ENCODE measurements at places on chromosomes 11 and 22.

GRCh38 chr11:125256541-125257189 lies 92.1 kb downstream of the PKNOX2 start:
- DNase-seq, result no peak

DNA sequence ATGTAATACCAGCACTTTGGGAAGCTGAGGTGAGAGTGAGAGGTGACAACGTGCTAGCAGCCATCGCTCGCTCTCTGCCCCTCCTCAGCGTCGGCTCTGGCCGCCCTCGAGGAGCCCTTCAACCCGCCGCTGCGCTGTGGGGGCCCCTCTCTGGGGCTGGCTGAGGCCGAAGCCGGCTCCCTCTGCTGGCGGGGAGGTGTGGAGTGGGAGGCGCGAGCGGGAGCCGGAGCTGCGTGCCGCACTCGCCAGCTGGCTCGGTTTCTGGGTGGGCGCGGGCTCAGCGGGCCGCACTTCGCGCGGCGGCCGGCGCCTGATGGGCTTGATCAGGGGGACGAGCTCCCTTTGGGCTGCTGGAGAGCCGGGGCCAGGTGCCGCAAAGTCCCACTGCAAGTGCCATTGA lies 98.9 kb upstream of the UBASH3B start:
- DNase-seq, result no peak

DNA sequence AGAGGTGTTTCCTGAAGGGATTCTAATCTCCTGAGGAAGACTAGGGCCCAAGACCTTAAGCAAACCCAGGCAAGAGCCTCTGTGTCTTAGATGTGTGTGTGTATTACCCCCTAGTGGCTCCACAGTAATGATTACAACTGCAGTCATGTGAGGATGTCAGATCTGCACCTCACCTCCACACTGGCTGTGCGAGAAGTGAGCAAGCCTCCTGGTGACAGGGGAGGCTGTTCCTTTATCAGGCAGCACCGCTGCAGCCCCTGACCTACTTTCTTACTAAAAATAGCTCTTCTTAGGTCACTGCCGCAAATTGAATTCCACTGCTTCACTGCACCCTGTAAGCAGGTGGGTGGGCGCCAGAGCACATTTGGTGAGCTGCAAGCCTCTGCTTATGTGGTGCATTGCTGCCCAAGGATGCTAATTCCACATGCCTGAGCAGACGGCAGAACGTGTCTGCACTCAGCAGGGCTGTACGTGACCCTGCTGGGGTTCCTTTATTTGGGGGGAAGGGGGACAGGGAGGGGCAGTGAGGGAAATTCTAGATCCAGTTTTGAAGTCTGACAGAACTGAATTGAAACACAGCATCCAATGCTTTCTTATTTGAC lies 112.4 kb downstream of the KCNC1 start:
- no peak for DNase-seq

GRCh38 chr11:40129266-40129665 lies 1330.2 kb downstream of the LRRC4C start:
- DNase-seq, result no peak

- no peak for DNase-seq
These were observed 1068.9 kb upstream of the RAG2 start for GRCh38 chr11:37666960-37667359.

DNA sequence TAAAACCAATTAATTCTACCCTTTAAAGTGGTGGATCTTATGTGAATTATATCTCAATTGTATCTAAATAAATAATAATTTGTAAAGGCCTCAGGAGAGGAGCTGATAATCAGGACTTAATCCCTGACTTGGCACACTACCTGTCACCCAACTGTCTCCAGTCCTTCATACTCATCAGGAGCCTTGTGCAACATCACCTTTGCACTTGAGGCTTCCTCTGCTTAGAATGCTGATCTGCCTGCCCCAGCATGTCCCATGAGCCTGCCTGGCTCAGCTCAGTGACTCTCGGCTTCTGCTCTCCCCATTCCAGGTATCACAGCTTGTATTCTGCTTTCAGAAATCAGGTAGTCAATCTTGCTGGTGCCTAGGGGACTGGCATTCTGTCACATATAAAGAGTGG lies 43.9 kb upstream of the PRODH start:
- DNase-seq, result no peak

DNA sequence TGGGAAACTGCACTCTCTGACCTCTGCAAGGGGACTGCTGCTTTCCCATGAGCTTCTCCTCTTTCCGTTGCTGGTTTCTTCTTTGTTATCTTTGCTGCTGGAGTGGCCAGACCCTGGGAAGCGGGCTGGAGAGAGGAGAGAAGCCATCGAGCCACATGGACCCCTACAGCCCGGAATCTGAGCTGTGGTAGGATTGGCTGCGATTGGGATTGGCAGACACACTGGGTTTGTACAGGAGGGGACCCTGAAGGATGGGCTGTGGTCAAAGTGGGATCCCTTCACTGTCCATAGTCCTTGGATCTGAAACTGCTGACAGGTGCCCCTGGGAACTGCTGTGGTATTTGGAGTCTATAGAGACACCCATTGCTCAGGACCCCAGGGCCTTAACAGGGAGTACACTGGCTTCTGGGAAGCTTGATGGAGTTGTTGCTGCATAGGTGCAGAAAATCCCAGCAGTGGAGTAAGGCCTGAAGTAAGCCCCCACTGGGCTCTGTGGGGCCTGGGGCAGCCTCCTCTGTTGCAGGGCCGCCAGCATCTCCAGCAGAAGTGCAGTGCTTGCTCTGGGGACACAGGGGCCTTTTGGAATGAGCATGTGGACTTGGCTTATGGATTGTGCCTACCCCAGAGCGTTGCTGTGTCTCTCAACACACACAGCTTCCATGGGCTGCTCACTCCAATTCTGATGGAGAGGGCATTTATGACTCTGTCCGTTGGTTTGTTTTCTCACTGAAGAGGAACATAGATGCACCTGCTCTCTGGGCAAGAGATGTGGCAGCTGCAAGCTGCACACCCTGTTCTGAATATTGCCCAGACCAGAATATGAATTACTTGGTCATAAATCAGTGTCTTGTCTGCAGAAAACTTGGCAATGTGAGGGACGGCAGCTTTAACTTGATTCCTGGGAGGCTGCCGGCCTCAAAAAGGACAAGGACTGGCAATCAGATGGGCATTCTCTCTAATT lies 32.0 kb downstream of the BCR start:
- no peak for DNase-seq

GRCh38 chr11:43589601-43590250 lies 90.8 kb upstream of the HSD17B12 start:
- no peak for DNase-seq

DNA sequence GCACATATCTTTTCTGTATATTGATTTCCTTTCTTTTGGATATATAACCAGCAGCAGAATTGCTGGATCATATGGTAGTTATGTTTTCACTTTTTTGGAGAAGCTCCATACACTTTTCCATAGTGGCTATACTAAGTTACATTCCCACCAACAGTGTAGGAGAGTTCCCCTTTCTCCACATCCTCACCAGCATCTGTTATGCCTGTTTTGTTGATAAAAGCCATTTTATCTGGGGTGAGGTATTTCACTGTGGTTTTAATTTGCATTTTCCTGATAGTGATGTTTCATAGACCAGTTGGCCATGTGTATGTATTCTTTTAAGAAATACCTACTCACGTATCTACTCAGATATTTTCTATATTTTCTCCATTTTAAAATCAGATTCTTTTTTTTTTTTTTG lies 419.3 kb upstream of the FAT3 start:
- DNase-seq, result no peak

DNA sequence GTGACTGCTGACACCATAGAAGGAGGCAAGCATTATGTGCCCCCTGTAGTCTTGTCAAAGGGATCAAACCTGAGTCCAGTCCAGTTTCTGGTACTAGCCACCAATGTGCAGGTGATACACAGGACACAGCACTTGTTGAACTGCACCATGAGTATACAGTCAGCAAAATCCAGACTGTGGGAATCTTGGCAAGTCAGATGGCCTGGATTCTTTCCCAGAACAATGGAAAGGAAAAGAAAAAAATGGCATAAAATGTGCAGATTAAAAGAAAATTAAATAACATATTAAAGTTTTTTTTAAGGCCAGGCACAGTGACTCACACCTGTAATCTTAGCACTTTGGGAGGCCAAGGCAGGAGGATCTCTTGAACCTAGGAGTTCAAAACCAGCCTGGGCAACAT lies 16.8 kb downstream of the CRY2 start:
- no peak for DNase-seq

DNA sequence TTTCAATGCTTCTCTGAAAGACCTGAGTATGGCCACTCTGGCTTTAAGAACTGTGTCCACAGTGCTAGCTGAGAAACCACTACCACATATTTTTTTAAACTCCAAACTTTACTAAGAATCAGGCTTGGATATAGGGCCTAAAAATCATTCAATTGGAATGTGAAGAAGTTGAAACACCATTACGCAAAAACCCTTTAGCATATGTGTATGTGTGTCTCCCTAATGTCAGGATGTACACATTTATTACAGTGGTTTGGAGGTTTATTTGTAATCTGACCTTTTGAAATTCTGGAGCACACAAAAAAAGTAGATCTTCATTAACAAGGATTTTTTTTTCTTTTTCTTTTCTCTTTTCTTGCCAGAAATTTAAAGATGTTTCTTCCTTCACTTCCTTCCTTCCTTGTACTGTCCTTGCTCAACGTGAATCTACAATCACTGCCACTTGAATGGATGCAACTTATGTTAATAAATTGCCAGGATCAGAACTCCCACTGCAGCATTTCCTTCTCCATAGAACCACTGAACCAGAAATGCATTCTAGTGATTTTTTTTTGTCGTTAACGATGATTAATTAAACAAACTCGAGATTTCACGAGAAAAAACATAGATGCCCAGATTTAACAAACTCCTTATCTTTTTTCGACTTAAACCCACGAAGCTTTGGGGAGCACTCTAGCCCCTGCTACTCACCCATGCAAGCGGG lies 3.1 kb upstream of the ADM start:
- no peak for DNase-seq

- no peak for DNase-seq
These were observed 29.8 kb upstream of the NFAM1 start for GRCh38 chr22:42462016-42462415.

DNA sequence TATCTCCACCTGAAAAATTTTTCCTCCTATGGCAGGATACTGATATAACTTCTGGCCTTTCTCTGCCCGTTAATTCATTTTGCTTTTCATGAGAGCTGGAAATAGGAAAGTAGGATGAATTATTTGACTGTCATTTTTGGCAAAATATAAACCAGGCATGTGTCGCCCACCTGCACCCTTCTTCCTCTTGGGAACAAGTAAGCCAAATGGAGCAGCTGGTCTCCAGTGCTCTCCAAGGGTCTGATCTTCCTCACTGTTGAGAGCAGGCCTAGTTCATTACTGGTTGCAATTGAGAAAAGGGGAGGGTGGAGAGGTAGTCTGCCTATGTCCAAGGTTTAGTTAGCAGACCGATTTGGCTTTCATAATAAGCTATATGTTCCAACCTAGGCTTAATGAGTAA lies 582.2 kb downstream of the DLG2 start:
- no peak for DNase-seq

DNA sequence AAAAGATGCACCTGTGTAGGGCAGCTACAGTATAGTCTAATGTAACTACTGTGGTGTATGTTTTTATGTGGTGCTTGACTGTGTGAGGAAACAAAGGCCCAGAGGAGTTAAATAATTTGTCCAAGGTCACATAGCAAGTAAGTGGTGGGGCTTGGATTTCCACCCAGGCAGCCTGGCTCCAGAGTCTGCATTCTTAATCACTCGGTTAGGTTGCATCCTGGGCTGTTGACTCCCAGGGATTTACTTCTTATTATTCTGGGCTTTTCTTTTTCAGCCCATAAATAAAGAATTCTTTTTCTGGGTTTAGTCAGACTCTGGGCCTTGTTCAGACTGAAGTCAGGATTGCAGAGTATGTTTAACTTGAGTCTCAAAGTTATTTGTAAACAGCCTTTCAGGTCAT lies 82.1 kb downstream of the ARHGAP42 start:
- DNase-seq, result no peak

DNA sequence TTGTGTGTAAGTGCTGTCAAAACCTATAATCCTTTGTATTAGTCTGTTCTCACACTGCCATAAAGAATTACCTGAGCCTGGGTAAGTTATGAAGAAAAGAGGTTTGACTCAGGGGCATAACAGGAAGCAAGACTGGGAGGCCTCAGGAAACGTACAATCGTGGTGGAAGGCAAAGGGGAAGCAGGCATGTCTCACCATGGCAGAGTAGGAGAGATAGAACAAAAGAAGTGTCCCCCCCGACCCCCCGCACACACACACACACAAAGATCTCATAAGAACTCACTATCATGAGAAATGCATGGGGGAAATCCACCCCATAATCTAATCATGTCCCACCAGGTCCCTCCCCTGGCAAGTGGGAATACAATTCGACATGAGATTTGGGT lies 2.3 kb upstream of the USP28 start:
- no peak for DNase-seq

GRCh38 chr11:57251491-57252104 lies 14.5 kb upstream of the APLNR start:
- no peak for DNase-seq

GRCh38 chr22:40620464-40621046 lies 16.0 kb downstream of the MRTFA start:
- no peak for DNase-seq

DNA sequence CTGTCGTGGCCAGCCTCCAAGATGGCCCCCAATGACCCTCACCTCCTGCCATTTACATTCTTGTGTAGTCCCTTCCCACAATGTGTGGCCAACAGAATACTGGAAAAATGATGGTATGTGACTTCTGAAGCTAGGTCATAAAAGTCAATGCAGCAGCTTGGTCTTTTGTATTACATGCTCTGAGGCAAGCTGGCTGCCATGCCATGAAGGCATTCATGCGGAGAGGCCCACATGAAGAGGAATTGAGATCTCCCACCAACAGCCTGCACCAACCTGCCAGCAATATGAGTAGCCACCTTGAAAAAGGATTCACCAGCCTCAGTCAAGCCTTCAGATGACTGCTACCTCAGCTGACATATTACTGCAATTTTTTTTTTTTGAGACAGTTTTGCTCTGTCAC lies 4.6 kb downstream of the MRTFA start:
- DNase-seq, result no peak

DNA sequence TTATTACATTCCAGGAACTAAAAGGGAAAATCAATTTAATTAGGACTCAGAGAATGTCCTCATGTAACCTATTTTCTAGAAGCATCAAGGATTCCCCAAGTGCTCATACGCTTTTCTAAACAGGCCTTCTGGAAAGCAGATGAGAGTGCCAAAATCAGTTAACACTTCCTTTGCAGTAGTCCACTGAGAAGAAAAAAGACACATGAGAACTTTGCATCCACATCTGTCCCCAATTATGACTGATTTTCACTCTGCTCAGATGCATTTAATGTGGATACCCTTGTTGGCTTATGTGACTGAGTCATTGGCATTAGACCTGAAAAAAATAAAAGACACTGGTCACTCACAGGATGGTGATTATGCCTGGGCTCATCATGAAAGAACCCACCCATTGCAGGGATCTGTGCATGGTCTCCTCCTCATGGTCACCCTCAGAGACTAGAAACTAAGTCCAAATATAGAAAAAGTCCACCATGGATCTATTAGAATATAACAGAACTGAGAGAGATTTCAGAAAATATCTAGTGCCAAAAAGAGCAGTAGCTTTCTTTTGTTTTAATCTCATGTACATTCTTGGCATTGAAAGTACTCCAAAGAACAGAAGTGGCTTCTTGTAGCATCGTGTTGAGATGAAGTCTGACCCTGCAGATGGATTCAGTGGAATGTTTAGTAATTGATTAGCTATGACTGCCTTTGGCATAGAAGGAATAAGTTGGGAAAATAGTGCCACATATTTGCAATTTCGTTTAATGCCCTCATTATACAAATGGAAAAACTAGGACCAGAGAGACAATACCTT lies 48.8 kb upstream of the FIBIN start:
- DNase-seq, result no peak

Data from CD4-positive, alpha-beta T cell treated with Interleukin-15 for 1 hour (primary cell).